ENCODE measurements at places on chromosomes 12 and 14.

DNA sequence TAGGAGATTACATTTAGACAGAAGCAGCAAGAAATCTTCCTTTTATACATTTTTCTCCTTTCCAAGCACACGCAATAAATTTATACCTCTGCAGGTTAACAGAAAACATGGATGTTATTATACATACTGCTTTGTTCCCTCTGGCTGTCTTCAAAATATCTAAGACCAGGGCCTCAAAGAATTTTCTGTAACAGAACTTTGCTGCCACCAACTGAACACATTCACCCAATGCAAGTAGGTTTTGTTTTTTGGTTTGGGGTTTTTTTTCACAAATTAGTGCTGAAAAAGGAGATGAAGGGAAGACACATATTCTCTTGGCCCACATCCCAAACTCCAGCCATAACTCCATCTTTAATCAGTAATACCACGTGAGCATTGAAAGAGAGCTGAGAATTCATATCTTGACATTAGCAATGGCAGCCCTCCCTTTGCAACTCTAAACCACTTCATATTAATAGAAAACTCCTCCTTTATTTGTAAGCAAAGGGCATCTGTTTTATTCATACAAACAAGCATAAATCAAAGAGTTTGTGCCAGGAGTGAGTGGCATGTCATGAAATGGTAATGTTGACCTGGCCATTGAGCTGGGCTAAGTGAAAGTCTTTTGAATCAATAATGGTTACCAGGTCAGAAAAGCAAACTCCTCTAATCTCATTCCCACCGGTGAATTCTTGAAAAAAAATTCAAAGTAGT lies 150.8 kb upstream of the FSCB start:
- DNase-seq = no peak

- DNase-seq = no peak
Observed at GRCh38 chr12:8035440-8036010, 3.0 kb downstream of the FOXJ2 start.

GRCh38 chr12:68815928-68816800 lies 8.2 kb downstream of the MDM2 start:
- DNase-seq = no peak

DNA sequence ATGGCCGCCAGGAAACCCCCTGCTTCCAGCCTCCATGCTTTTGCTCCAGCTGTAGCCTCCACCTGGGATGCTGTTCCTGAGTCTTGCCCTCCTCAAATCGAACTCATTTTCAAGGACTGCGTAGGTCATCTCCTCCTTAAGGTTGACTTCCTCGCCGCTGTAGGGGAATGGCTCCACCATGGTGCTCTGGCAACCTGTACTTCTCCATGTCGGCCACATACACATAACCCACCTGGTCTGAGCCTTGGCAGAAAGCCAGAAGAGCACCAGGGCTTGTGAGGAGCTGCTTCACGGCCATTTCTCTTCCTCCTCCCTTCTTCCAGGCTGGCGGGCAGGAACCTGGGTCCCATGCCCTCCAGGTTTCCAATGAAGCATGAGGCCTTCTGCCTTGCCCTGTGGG lies 36.7 kb upstream of the BEGAIN start:
- no peak for DNase-seq

Measured in suppressor macrophage treated with lipopolysaccharide for 1 hour (primary cell).